ENCODE measurements at places on chromosomes 6 and 20.

GRCh38 chr20:1472556-1473245, 6.1 kb upstream of the NSFL1C start:
- no peak for DNase-seq

DNA sequence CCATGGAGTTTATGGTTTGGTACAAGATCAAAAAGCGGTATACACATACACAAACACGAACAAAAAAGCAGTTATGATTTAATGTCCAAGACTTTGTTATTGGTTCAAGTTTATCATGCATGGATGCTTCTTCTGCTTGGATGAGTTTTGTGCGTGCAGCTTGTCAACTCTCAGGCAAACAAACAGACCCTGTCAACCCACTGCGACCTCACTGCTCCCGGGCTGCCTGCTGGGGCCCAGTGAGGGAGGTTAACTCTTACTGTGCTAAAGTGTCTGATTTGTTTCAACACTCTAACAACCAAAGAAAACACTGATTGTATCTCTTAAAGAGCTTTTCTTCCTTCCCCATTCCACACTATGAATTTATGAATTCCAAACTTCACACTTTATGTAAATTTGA, 26.8 kb upstream of the DDR1 start:
- no peak for DNase-seq

- DNase-seq: no peak
These were observed 159.7 kb downstream of the GMDS start for GRCh38 chr6:2085657-2086056.

DNA sequence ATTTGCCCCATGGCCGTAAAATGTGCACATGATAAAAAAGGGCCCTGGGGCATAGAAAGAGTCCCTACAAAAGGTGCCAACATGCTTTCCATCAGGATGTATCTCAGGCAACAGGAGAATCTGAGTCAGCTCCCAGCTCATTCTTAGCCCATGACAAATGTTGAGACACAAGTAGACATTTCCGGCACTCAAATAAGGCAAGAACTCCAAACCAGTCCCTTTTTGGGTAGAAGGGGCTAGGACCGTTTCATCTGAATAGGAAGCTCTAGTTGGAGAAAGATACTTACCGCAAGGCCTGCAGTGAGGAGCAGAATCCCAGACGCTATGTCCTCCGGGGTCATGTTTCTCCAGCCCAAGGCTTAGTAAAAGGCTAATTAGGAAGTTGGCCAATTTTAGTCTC, 261.0 kb upstream of the RIN2 start:
- no peak for DNase-seq

Data from lower leg skin (tissue), 4 donors.